Brain pericyte (primary cell): ENCODE measurements at places on chromosomes 16 and 17.

DNA sequence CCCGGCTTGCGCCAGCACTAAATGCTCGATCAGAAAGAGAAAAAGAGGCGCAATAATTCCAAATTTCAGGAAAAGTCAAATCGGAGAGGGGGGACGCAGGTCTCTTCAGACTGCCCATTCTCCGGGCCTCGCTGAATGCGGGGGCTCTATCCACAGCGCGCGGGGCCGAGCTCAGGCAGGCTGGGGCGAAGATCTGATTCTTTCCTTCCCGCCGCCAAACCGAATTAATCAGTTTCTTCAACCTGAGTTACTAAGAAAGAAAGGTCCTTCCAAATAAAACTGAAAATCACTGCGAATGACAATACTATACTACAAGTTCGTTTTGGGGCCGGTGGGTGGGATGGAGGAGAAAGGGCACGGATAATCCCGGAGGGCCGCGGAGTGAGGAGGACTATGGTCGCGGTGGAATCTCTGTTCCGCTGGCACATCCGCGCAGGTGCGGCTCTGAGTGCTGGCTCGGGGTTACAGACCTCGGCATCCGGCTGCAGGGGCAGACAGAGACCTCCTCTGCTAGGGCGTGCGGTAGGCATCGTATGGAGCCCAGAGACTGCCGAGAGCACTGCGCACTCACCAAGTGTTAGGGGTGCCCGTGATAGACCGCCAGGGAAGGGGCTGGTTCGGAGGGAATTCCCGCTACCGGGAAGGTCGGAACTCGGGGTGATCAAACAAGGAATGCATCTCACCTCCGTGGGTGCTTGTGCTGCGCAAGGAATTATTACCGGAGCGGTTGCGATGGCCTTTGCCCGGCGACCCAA, 4.0 kb upstream of the DLX4 start:
- no peak for DNase-seq

DNA sequence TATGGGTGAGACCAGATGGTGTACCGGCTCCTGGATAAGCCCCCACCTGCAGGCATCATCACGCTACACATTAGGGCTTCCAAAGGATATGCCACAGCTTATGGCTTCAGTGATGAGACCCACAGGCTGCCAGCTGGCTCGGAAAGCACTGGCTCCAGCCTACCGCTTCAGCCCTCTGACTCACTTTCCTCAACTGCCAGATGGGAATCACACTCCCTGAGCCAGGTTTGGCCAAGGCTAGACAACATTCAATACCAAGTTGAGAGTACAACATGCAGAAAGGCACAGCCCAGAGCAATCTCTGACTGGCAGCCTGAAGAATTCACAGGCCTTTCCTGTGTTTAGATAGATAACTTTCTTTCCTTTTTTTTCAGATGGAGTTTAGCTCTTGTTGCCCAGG, 10.3 kb downstream of the CENPV start:
- no peak for DNase-seq

- DNase-seq: no peak
Measured at GRCh38 chr17:80850109-80850508, 141.5 kb upstream of the CHMP6 start.

- DNase-seq: no peak
Measured at GRCh38 chr16:709566-710499, 4.2 kb upstream of the FBXL16 start.

DNA sequence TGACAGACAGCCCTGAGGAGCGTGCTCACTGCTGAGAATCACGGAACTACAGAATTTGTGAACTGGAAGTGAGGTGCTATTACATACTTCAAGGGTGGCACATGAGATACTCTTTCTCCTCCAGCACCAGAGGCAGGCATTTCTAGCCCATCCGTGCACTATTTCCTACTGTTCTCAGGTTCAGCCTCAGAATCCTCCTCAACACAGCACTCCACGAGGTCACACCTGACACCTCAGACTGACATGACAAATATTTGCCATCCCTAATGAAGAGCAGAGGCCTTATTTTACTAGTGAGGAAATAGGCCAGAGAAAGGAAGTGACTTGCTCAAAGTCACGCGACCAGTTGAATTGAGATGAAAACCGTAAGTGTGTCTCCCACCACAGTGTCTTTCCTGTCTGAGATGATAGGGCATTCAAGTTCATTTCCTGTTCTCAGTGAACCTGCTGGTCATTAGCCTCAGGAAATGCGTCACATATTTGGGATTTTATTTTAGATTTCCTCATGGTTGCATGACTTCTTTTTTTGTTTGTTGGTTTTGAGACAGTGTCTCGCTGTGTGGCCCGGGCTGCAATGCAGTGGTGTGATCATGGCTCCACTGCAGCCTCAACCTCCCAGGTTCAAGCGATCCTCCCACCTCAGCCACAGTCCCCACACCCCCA, 23.6 kb downstream of the SEZ6 start:
- DNase-seq: no peak

DNA sequence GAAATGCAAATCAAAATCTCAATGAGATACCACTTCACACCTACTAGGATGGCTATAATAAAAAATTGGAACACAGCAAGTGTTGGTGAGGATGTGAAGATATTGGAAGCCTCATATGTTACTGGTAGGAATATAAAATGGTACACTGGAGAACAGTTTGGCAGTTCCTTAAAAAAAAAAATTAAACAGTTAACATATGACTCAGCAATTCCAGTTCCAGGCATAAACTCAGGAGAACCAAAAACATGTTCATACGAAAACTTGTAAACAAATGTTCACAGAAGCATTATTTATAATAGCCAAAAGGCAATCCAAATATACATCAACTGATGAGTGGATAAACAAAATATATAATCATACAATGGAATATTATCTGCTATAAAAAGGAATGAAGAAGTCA, 28.2 kb downstream of the ZNF652 start:
- DNase-seq: no peak

DNA sequence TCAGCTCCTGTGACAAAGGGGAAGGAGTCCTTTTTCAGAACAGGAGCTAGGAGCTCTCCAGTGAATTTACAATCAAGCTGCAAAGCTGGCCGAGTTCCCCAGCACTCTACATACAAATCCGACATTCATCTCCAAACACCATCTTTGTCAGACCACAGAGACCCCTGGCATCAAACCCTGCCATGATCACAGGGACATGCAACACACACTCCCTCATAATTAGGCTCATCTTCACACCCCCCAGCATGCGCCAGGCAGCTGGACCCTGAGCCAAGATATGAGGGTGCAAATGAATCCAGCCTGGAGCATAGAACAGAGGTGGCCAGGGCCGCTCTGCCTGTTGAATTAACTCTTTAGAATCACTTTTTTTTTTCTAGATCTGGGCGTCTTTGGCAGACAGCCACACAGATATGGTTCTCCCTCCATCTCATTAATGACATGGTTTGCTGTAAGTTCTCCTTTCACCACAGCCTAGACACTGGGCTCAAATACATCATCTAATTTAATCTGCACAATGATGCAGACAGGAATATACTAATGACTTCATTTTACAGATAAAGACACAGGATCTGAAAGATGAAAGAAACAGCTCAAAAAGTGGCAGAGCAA, 366.3 kb downstream of the NPIPA8 start:
- no peak for DNase-seq

DNA sequence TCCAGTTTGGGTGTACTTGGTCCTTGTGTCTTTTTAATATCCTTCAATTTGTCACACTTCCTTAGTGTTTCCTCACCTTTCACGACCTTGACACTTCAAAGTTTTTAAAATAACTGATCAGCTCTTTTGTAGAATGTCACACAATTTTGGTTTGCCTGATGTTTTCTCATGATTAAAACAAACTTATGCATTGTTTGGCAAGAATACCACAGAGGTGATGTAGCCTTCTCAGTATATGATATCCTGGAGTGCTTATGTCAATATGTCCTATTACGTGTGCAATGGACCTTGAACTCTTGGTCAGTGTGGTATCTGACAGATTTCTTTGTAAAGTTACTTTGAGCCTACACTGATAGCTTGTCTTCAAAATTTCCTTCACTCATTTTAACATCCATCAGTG, 297.4 kb downstream of the CNTNAP4 start:
- no peak for DNase-seq

GRCh38 chr17:75153780-75154194, 525 bp downstream of the JPT1 start:
- DNase-seq: no peak

DNA sequence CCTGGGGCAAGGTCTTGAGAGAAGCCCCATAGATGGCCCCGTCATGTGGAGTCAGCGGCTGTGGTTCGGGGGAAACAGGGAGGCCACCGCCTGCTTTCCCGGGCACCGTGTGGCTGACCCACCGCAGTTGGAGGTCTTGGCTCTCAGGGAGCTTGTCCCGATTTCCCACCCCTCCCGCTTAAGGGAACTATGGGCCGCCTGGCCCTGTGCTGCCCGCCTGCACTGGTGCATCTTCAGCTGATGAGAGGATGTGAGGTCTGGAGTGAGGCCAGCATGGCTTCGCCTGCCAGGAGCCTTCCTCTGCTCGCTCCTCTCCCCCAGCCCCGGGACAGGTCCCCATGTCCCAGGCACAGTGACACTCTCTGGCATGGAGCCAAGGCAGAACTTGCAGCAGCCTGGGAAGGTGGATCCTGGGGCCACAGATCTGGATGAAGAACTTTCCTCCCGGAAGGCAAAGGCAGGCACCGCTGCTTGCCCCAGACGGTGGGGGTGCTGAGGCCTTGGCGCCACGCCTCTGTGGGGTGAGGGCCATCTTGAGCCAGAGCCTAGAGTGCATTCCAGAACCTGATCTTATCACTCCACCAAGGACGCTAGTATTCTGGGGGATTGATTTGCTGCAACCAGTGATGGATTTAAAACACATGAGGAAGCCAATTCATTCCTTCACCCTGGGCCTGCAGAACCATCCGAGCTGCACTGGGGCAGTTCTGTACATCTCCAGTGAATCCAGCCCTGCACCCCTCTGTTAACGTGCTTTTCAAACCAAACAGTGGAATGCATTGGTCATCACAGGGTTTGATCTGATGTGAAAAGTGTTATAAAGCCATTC, 178.6 kb upstream of the TNRC6C start:
- DNase-seq: peak; percentile 27

- DNase-seq: no peak
Measured at GRCh38 chr17:81454473-81454872, 58.1 kb downstream of the ACTG1 start.

DNA sequence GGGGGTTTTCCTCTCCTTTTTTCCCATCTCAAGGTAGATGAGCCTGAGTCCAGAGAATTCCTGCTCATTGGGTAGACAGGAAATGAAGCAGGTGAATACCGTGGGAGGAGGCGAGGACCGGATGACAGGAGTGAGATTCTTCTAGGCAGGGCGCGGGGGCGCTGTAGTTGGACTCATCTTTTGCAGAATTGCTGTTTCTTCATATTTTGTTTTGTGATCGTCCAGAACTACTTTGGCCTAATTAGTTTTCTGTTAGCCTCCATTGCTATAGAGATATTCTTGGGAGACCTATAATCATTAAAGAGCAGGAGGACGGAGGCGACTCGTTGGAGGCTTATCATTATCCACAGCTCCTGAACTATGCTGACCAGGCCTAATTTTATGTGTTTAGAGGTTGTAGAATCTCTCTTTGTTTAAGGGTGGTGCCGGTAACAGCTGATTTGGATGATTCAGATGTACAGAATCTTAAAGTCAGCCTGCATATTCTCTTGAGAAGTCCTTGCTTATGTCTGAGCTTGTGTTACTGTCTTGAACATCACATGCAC, 650 bp downstream of the ATP6V0A1 start:
- DNase-seq: no peak

DNA sequence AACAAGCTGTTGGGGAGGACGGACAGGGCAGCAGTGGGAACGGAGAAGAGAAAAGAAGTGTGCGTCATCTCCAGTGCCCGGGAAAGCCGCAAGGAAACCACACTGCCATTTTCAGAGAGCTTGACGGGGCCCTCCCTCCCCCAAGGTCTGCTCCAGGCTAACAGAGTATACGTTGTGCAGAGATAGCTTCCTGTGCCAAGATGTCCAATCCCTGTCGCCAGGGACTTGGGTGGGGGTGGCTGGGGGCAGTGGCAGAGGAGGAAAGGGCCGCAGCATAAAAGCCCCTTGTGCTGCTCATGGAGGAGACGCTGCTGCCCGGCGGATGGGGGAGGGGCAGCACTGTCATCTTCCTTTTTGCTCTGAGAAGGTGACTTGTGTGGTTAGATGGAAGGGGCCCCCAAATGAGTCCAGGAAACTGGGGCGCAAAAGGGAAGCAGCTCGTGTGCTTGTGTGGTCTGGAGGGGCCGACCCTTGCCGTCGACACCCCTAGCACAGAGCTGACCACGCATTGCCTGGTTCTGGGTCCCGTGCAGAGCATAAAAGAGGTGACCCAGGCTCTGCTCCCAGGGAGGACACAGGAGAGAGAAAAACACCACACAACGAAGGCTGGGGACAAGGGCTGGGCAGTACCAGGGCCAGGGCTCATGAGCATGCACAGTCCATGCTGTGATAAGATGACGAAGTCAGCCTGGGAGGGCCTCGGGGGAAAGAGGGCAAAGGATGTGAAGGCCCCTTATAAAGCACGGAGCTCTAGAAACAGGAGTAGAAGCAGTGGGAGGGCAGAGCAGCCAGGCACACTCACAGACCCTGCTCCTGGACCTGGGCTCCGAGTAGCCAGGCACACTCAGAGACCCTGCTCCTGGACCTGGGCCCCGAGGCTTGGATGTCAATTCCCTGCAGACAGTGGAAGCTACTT, 372.7 kb downstream of the SLC39A11 start:
- DNase-seq: peak; percentile 47

DNA sequence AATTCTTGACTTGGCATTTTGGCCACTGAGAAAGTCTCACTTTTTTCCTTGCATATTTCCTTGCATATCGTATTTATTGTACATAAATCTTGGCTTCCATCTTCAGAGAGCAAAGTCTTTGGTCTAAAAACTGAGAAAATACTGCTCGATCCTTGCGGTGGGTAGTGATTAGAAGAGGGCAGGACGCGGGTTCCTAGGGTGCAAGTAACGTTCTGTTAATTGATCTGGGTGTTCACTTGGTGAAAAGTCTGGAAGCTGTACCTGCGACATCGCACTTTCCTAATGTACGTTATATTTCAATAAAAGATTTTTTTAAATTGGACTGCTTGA, 758 bp upstream of the UBALD2 start:
- no peak for DNase-seq

DNA sequence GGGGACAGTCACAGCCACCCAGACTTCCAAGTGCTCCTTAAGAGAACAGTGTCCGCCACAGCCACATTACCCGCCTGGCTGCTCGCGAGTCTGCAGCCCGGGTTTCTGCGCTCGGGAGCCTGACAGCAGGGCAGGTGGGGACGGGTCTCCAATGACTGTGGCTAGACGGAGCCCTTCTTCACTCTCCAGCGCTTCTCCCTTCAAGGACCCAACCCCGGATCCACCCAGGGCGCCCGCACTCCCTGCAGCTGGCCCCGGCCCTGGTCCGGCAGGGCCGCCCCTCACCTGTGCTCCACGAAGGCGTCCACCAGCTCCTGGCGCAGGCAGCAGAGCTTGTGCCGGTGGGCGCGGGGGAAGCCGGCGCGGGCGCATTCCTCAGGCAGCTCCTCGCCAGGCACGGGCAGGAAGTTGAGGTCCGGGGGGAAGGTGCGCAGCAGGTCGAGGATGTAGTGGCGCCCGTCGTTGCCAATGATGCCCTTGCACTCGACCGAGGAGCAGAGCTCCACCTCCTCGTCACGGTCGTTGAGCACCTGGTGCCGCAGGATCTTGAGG, 13.9 kb downstream of the CLUH start:
- no peak for DNase-seq

- DNase-seq: no peak
Measured at GRCh38 chr16:51638339-51639135, 487.5 kb upstream of the SALL1 start.
